ENCODE measurements at places on chromosomes 5 and 9. TPM values are rescaled to one million over a fixed set of nuclear protein-coding genes. Genes with fewer than 3 reads are reported as not detected.

DNA sequence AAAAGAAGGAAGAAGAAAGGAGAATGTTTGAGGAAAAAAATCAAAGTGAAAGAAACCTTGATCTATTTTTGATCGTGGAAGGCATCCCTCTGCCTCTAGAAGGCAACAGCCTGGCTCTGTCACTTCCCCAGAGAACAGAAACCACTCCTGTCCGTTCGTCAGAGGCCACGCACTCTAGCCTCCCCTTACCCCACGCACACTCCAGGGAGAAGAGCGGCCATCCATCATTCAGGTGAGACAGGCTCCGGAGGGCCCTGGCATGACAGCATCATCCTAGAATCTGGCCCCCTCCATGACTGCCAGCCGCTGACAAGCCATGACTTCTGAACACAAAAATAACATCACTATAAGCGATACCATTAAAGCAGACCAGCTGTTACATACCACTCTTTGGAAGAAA, 135.8 kb downstream of the ROR2 start:
- no peaks in the 10 kb centered on the region for H3K4me1 ChIP-seq
- no peak overlapping the region for H3K4me3 ChIP-seq
- peaks cover 4% of the 10 kb centered on the region for H3K27me3 ChIP-seq

DNA sequence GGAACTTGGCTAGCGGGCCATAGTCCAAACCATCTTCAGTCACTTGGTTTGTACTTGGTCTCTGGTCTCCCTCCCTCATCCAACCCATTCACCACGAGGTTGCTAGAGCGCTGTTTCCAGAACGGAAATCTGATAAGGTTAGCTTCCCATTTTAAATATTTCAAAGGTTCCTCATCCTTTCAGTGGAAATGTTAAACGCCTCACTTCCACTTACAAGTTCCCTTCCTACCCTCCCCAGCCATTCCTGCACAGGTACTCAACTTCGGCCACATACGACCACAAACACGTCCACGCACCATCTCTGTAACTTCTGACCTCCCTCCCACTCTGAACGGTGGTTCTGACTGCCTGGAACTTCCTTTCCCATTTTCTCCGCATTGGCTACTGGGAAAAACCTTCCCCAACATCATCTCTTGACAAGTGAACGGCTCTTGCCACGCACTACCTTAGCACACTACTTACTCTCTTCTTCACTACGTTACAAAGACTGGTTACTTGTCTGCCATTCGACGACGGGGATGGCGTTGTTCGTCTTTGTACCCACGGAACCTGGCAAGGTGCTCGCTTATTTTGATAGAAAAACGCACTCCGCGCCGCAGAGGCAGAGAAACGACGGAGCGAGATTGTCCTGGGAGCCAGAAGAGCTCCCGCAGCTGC, 629 bp downstream of the CCNH start:
- peak overlapping the region; percentile 98 for H3K27ac ChIP-seq
- no peaks in the 10 kb centered on the region for H3K27me3 ChIP-seq
- peaks cover 32% of the 10 kb centered on the region for H3K36me3 ChIP-seq
- DNase-seq, result no peak

GRCh38 chr5:41507501-41507900, 2.9 kb downstream of the PLCXD3 start:
- H3K4me3 ChIP-seq, result no peak overlapping the region
- no peaks in the 10 kb centered on the region for H3K36me3 ChIP-seq
- no peaks in the 10 kb centered on the region for H3K4me1 ChIP-seq
- peaks cover 9% of the 10 kb centered on the region for H3K27me3 ChIP-seq
- DNase-seq, result no peak

- no peaks in the 10 kb centered on the region for H3K27me3 ChIP-seq
- H3K4me3 ChIP-seq, result no peak overlapping the region
- DNase-seq, result no peak
- H3K36me3 ChIP-seq, result no peaks in the 10 kb centered on the region
- H3K4me1 ChIP-seq, result no peaks in the 10 kb centered on the region
Observed at GRCh38 chr5:3888310-3888709, 292.7 kb downstream of the IRX1 start.

DNA sequence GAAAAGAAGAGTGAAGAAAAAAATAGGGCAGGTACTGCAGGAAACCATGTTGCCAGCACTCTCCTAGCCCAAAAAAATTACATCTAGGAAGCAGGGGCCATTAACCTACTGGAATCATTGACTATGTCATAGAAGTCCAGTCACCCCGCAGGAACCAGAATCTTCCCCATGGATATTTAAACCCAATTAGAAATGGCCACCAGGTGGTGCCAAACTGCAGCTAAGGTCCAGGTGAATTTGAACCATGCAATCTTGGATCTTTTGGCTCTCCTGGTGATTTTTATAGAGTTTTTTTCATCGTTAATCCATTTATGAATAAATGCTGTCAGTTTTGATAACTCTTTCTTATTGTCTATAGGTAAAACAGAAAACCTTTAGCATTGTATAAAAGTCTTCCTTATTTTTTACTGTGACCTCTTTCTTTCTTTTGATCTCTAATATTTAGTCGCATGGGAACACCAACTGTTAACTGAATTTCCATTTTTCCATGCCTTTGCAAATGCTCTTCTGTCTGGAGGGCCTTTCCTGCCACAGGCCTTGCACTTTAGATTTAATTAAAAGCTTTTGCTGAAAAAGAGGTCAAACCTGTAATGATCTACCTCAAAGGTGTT, 147.5 kb upstream of the FGF10 start:
- H3K27me3 ChIP-seq, result no peaks in the 10 kb centered on the region
- no peak for DNase-seq
- H3K27ac ChIP-seq, result no peak overlapping the region
- no peaks in the 10 kb centered on the region for H3K36me3 ChIP-seq

GRCh38 chr9:106921341-106921899, 58.5 kb downstream of the ZNF462 start:
- no peak overlapping the region for H3K4me3 ChIP-seq
- no peaks in the 10 kb centered on the region for H3K27me3 ChIP-seq

DNA sequence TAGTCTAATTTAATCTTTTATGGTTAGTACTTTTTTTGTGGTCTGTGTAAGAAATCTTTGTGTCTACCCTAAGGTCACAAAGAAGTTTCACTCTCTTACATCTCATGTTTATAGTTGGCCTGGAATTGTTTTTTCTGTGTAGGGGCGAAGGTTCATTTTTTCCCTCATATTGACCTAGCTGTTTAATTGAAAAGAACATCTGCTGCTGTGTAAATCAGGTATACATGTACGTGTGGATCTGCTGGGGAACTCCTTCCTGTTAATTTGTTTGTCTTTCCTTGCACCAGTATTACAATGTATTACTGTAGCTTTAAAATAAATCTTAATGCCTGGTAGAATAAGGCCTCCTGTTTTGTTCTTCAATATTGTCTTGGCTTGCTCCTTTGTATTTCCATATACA, 37.8 kb downstream of the EXOSC2 start:
- DNase-seq, result no peak
- no peak overlapping the region for H3K4me3 ChIP-seq
- no peaks in the 10 kb centered on the region for H3K27me3 ChIP-seq
- H3K27ac ChIP-seq, result no peak overlapping the region

- no peak for DNase-seq
- no peak overlapping the region for H3K27ac ChIP-seq
- H3K4me1 ChIP-seq, result peaks cover 4% of the 10 kb centered on the region
- H3K36me3 ChIP-seq, result no peaks in the 10 kb centered on the region
Observed at GRCh38 chr5:152638996-152639552, 234.0 kb upstream of the NMUR2 start.

- H3K4me3 ChIP-seq, result no peak overlapping the region
- H3K4me1 ChIP-seq, result no peaks in the 10 kb centered on the region
- no peak for DNase-seq
- no peaks in the 10 kb centered on the region for H3K27me3 ChIP-seq
- H3K27ac ChIP-seq, result no peak overlapping the region
Observed at GRCh38 chr5:87231037-87231808, 36.5 kb upstream of the RASA1 start.

PROB1 gene
- total RNA-seq, result 1.1 TPM

CCL28 gene
- total RNA-seq, result 13.0 TPM

SHOC1 gene
- not detected for total RNA-seq

RGS7BP gene
- 0.54 TPM for total RNA-seq

PTTG1 gene
- total RNA-seq, result 8.2 TPM

PCDHGA9 gene
- total RNA-seq, result 4.3 TPM

FOXD4L6 gene
- 0.68 TPM for total RNA-seq
